Renal cortical epithelial cell (primary cell): ENCODE measurements at places on chromosomes 3 and 15. TPM values are rescaled to one million over a fixed set of nuclear protein-coding genes. Genes with fewer than 3 reads are reported as not detected.

The CLDN16 gene
- total RNA-seq: 30.2 and 41.8 TPM in 2 replicates

The PLCH1 gene
- 1.7 and 2.8 TPM in 2 replicates for total RNA-seq

The GOLGA6L7 gene
- total RNA-seq: not detected in 2 replicates

The PRR23B gene
- not detected in 2 replicates for total RNA-seq

The CLRN1 gene
- not detected in 2 replicates for total RNA-seq

The NTRK3 gene
- under 0.01 TPM in 1 of 2 replicates, not detected in the other for total RNA-seq

The RFTN1 gene
- total RNA-seq: 43.2 and 46.7 TPM in 2 replicates

The MAP3K13 gene
- total RNA-seq: 35.3 and 40.7 TPM in 2 replicates

The TOMM70 gene
- 52.1 and 57.3 TPM in 2 replicates for total RNA-seq

The CCNB2 gene
- total RNA-seq: 2.0 and 19.4 TPM in 2 replicates

The PLXNB1 gene
- 38.2 and 191 TPM in 2 replicates for total RNA-seq

The GRM2 gene
- total RNA-seq: 0.05 TPM in 1 of 2 replicates, not detected in the other

The OR5K2 gene
- not detected in 2 replicates for total RNA-seq

The STRA6 gene
- 0.45 and 0.69 TPM in 2 replicates for total RNA-seq

The CDHR4 gene
- total RNA-seq: not detected in 2 replicates

The MYH15 gene
- 0.05 TPM in 1 of 2 replicates, not detected in the other for total RNA-seq

The FETUB gene
- total RNA-seq: not detected in 2 replicates

The TRIM42 gene
- total RNA-seq: not detected in 2 replicates

The UBA7 gene
- 24.8 and 25.1 TPM in 2 replicates for total RNA-seq

The ATG7 gene
- total RNA-seq: 98.7 and 109 TPM in 2 replicates

The IMPG2 gene
- total RNA-seq: 0.35 TPM in 2 replicates

DNA sequence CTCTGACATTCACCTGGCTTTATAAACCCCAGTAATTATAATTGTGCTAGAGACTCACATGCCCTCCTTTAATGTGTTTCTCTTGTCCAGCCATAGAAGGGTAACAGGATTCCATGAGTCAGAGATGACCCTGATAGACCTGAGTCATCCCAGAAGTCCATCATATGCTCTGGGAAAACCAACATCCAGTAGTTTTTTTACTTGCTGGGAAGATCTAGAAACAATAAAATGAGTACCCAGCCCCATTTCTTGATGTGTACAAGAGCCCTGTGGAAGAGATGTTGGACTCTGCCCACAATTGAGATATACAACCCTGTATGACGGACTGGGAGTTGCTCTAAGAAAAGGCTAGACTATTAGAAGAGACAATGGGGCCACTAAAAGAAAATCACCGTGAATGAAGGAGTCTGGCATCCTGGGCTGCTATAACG is 22.4 kb upstream of the THUMPD3 start:
- DNase-seq: peak; percentile 94

DNA sequence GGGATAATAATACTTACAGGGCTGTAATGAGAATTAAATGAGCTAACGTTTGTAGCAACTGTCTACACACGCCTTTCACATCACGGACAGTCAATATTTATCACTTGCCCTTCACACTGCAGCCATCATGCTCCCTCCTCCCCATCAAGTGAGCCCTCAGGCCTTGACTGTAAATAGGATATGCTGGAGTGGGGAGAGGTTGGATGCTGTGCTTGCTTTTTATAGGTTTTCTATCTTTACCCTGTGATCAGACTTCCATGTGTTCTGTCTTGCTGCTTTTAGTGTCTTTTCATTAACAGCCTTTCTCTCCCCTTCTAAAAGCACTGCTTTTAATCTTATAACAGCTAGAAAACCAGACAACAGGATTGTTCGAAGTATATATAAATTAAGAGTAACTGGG is 12.8 kb upstream of the MAGEF1 start:
- DNase-seq: no peak

GRCh38 chr15:94094310-94094709 is 137.1 kb upstream of the MCTP2 start:
- no peak for DNase-seq

GRCh38 chr15:84981711-84982300 is at the start of gene PDE8A:
Gene PDE8A, plus strand, starts transcription at chr15:84981856. Its CDS starts 307 bp downstream, at chr15:84982163.
- DNase-seq: no peak

DNA sequence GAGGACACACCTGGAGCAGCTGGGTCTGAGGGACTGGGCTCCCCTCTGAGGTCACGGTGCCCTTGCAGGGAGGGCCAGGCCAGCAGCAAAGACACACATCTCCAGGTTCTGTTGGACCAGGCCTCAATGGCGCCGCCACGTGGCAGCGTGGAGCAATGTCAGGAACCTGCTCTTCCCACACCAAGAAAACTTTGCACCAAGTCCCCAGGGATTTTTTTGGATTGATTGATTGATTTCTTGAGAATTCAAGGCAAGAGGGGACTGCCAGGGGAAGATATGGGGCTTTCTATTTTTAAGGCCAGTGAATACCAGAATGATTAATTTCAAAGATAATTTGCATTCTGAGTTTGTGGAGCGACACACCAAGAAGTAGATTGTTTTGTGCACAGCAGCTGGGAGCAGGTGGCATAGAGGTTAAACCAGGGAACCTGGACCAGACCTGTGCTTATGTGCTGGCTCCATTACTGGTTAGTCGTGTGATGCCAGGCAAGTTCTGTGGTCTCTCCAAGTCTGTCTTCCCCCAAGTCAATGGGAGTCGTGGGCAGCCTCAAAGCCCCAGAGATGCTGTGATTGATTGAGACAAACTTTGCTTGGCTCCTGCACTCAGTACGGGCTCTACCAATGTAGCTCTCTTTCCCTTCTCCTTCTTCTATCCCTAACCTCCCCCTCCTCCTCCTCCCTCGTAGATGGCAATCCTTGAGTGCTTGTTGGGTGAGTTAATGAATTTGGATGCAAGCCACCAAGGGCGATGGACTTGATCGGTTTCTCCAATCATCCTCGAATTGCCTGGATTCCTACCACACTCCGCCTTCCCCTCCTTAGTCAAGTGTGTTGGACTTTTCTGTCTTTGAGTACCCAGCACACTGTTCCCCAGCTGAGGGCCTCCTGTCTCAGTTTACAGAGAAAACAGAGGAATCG is 96.2 kb upstream of the TRPM1 start:
- DNase-seq: peak; percentile 59

- DNase-seq: no peak
Observed at GRCh38 chr3:102144063-102144462, 290.8 kb upstream of the ZPLD1 start.

GRCh38 chr3:63050548-63051177 is 175.4 kb upstream of the CADPS start:
- DNase-seq: no peak

GRCh38 chr3:172562871-172563865 is 39.9 kb upstream of the TNFSF10 start:
- DNase-seq: peak; percentile 100

GRCh38 chr3:86934851-86935250 is 56.1 kb downstream of the VGLL3 start:
- DNase-seq: no peak

DNA sequence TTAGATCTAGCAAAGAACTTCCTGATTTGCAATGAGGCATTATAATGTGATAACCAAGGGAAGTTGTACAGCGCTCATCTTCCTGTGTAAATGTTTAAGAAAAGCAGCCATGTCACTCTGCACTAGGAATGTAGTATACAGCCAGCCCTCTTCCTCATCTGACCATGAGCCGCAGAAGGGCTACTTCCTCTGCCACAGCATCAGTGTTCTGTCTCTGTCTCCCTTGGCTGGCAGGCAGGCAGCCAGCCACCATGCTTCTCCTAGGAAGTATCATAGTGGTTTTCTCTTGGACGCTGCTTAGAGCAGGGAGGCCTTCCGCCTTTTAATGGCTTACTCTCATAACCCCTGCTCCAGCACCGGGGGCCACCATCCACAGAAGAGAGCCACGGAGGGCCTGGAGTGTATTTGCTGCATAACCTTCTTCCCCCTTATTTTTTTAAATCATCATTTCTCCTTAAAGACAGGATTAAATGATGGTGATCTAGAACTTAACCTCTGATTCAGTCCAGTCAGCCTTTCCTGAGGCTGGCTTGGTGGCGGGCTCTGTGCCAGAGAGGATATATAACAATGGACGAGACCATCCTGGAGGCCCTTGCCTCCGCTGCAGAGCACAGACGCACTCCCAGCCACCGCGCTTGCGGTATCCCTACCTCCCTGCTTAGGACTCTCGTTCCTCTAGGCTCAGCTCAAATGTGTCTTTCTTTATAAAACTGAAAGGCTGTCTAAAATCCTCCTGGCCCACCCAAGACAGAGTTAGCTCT is 57.3 kb upstream of the PLXNA1 start:
- DNase-seq: no peak

- no peak for DNase-seq
Observed at GRCh38 chr3:147419781-147420224, 10.6 kb downstream of the ZIC1 start.

DNA sequence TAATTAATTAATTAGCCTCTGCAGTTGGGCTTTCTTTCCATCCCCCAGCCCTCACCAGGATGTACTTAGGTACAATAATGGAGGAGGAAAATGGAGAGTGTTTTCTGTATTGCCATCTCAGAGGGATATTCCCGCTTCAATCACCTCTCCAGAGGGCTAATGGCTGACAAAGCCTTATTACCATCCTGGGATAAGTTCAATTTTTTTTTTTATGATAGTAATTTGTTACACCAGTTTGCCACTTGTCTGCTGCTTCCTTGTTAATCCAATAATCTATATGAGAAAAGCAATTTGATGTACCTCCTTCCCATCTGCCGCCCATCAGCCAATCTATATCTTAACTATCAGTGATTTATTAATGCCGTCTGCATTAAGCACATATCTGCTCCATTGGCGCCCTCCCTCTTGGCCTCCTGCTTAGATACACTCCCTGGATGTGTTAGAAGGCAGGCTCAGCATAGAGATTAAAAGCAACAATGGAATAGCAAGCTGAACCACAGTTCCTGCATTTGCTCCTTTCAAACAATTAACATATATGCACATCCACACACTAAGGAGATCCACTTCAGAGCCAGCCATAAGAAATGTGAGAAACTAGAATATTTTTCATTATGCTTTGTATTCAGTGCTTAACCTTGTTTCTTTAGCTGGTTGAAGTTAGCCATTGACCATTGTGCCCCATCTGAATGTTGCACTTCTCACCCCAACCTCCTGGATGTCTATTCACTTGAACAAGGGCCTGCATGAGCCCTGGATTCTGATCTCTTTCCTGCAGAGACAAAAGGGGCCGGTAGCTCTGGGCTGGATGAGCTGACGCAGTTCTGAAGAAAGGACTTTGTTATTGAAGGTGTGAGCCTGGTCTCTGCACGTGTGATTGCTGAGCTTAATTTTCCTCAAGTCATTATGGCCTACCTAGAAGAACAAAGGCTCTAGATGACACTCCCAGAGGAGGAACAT is 237.3 kb upstream of the GAP43 start:
- no peak for DNase-seq

GRCh38 chr3:60979461-60980341 is 271.6 kb downstream of the FHIT start:
- DNase-seq: no peak

DNA sequence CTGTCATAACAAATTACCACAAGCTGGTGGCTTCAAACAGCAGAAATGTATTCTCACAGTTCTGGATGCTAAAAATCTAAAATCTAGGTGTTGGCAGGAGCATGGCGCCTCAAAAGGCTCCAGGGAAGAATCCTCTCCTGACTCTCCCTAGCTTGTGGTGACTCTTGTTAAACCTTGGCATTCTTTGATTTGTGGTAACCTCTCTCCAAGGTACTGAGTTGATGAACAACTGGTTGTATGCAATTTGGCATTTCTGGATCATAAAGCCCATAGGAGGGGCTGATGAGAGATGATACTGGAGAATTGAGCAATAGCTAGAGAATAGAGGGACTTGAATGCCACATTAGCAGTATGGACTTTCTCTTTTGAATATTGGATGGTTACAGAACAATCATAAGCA is 821.8 kb downstream of the TBL1XR1 start:
- peak; percentile 1 for DNase-seq

DNA sequence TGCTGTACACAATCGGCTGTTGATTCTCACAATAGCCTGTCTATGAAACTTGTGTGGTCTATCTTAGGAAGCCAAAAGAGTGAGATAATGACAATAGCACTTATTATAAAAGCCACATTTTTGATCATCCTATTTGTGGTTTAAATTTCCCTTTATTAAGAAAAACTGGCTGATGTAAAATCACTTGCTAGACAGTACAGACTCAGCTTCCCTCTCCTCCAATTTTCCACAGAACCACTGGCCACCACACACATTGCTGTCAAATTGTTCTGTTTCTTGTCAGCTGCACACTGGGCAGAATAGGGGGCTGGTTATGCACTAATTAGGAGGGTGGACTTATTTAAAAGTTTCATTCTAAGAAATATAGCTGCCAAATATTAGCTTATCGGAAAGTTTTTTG is 425.9 kb downstream of the EPHA3 start:
- no peak for DNase-seq

GRCh38 chr3:23219117-23219516 is 16.0 kb downstream of the UBE2E2 start:
- DNase-seq: peak; percentile 47

DNA sequence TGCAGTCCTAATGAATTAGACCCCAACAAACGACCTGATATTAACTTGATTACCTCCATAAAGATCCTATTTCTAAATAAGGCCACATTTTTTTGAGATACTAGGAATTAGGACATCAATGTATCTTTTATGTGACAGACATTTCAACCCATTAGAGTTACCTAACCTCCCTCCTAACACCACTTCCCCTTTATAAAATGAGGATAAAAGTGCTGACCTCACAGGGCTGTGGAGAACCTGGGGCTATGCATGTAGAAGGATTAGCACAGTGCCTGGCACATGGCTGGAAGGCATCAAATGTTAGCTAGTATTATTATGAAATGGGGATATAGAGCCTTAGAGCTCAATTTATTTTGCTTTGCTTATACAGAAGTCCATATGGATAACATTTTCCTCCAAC is 53.5 kb upstream of the LRRN1 start:
- DNase-seq: no peak

DNA sequence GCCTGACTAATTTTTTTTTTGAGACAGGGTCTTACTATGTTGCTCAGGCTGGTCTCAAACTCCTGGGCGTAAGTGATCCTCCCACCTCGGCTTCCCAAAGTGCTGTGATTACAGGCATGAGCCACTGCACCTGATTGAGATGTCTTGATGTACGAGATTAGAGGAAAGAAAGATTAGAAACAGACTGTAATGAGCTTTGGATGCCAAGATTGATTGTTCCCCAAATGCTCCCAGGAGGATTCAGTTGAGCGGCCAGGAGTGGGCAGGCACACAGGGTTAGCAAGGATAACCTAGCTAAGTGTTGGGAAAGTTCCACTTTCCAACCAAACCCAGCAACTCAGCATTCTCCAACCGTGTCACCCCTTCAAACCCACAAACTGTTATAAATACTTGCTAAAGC is 63.7 kb downstream of the SRGAP3 start:
- DNase-seq: no peak

- DNase-seq: no peak
Observed at GRCh38 chr3:64289622-64290021, 64.4 kb upstream of the PRICKLE2 start.

DNA sequence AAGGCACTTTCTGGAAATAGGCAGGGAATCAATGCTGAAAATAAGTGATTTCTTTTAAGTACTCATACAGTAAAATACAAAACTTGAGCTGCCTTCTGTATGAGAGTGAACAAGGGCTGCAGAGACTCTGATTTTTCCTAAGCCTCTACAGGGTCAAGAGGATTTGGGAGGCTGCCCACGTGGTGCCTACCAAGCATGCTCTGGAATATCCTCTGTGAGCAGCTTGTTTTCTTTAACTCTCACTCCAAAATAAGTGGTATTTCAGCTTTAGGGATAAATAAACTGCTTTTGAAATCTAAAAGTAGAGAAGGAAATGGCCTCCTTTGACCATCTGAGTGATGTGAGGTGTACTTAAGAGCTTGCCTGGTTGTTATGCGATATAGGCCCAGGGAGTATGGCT is 8.1 kb upstream of the SELENOK start:
- DNase-seq: no peak
